ENCODE measurements at places on chromosomes 4 and X. TPM values are rescaled to one million over a fixed set of nuclear protein-coding genes. Genes with fewer than 3 reads are reported as not detected.

FRMD7 gene
- polyA plus RNA-seq, result not detected

NAP1L3 gene
- polyA plus RNA-seq, result 3.2 TPM

ADAMTS3 gene
- polyA plus RNA-seq, result 0.66 TPM

GLRA2 gene
- polyA plus RNA-seq, result not detected

VCX3B gene
- polyA plus RNA-seq, result not detected
